ENCODE measurements at places on chromosomes 16 and 17.

GRCh38 chr17:52025236-52025635 lies 133.3 kb downstream of the CA10 start:
- DNase-seq, result peak; percentile 10

GRCh38 chr16:87802670-87803069 lies 36.9 kb upstream of the KLHDC4 start:
- DNase-seq, result no peak

DNA sequence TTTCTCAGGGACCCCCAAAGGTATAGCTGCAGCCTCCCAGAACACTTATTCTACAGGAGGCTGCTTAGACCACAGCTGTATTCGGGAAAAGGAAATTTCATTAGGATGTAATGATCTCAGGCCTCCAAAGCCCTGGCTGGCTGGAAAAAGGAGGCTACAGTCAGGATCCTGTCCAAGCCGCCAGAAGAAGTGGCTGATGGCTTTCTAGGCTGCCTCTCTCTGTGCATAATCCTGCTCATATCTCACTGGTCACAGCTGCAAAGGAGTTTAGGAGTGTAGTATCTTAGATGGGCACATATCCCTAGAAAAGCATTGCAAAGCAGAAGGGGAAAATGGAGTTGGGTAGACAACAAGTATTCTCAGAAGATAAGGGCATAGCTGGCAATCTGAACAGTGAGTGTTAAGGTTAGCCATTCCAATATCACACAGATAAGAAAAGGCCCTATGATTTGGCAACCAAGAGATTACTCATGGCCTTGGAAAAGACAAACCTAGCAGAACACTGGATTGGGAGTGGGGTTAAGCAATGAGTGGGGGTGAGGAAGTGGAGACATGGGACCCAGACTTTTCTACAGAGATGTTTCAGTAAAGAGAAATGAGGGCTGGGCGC lies 26.0 kb upstream of the PRKCA start:
- no peak for DNase-seq

DNA sequence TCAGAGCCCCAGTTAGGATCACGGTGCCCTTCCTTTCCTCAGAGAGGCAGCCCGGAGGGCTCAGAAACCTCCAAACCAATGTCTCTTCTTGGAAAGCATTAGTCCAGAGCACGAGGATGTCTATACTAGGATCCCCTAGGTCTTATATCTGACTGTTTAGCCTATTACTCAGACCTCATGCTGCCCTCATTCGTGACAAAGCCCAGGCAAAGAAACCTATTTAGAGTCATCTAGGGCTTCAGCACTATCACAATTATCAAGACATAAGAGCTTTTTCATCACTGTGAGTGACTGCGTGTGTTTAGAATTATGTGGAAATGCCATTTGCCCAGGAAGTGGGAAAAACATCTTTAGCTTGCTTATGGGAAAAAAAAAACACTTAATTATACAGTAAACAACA lies 159.8 kb upstream of the NOL11 start:
- peak; percentile 56 for DNase-seq

DNA sequence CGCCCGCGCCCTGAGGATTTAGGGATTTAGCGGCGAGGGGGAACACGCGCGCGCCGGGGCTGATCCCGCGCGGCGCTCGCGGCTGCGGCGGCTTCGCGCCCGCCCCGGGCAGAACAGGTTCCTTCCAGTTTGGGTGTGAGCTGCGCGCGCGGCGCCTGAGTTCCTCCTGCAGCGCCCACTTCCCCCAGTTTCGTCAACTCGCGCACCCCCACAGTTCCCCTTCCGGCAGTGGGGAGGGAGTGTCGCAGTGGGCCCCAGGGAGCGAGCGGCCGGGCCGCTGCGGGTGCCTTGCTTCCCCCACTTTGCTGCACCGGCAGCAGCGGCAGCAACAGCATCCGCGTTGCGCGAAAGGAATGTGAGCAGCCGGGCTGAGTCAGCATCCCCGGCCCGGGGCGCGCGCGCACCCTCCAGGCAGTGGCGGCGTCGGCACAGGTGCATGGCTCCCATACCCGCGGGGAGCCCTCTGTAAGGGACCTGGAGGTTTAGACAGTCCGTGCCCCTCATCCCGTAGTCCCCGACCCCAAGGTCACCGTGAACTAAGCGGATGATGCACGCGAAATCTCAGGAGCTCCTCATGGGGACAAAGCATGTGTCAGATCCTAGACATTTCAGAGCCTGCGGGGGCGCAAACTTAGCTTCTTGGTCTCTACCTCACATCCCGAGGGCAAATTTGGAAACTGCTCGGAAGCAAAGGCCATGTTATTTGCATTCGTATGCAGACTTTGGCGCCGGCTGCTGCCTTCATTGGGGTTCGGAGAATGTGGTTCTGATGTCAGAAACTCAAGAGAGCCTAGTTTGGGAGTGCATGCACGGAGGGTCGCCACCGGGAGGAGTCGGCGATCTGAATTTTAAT lies 767 bp downstream of the ARSG start:
- peak; percentile 95 for DNase-seq

GRCh38 chr17:41338961-41339485 lies 11.6 kb downstream of the KRT33A start:
- no peak for DNase-seq

DNA sequence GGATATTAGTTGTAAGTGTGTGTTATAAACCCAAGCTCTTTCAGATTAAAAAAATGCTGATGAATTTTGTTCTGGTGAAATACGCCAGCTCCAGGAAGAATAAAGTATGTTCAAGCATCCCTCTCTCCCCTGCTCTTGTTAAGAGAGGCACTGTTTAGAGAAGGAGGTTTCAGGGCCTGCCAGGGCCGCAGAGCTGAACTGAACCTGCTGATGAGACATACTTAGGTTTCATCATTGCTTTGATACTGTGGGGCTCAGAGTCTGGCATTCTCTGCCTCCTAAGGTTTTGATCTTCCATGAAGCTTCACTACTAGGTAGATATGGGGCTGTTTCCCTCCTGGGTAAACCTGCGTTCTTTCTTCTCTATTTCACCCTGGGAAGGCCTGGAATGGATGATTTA lies 175.3 kb upstream of the FAM20A start:
- DNase-seq, result no peak

DNA sequence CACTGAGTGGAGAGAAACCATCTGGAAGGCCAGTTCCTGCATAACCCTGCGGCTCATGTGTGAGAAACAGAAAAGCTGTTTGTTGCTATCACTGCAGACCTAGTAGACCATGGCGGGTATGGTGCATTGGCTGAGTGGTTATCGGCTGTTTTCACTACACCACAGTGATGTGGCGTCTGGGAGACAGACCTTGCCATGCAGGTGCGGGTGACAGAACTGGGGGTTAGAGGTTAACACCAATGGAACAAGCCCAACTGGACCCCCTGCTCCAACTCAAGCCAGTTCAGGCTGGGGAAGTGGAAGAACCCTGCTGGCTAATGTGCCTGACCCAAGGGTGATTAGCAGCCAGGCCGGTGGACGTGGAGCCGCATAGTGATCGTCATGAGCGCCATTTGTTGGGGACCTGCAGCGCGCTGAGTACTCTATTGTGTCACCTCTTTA lies 91.9 kb downstream of the IRF8 start:
- DNase-seq, result no peak

DNA sequence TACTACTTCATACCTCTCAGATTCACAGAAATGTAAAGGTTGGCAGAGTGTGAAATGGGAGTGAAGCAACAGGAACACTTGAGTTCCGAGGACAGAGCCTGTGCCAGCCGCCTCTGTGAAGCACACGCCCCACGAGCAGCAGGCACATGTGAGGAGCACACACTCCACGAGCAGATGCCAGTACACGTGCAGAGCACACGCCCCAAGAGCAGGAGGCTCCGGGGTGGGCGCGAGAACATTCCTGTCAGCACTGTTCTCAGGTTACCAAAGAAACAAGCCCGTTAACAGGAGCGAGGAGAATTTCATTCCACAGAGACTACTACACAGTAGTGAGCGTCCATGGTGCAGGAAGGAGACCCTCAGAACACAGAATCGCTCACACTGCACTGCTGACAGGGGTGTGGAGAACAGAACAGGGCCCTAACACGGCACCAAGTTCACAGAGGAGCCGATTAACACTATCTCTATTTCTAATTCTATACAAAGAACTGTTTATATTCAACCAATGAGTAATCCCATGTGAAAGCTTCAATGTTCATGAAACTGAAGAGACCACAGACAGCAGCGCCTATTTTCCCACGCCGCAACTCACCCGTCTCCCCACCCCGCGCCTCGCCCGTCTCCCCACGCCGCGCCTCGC lies 40.1 kb downstream of the KLHDC4 start:
- no peak for DNase-seq

- no peak for DNase-seq
Measured at GRCh38 chr16:85464383-85465305, 148.5 kb upstream of the GSE1 start.

DNA sequence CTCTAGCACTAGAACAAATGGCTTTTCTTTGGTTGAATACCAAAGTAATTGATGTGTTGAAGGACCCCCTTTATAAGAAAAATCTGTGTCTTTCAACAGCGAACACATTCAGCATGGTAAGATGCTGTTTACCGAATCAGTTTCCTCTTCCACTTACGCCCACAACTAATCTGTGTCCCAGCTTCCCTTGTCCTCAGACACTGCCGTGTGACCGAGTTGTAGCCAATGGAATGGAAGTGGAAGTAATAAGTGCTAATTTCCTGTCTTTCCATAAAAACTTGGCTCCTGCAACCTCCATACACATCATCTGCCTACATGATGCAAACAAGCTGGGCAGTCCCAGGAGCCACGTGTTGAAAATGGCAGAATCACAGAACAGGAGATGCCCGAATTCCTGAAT lies 10.4 kb downstream of the CDIPT start:
- peak; percentile 58 for DNase-seq

- no peak for DNase-seq
Measured at GRCh38 chr16:54633943-54634362, 296.7 kb upstream of the IRX5 start.

- no peak for DNase-seq
Measured at GRCh38 chr17:76558198-76559095, 18.6 kb downstream of the PRCD start.

DNA sequence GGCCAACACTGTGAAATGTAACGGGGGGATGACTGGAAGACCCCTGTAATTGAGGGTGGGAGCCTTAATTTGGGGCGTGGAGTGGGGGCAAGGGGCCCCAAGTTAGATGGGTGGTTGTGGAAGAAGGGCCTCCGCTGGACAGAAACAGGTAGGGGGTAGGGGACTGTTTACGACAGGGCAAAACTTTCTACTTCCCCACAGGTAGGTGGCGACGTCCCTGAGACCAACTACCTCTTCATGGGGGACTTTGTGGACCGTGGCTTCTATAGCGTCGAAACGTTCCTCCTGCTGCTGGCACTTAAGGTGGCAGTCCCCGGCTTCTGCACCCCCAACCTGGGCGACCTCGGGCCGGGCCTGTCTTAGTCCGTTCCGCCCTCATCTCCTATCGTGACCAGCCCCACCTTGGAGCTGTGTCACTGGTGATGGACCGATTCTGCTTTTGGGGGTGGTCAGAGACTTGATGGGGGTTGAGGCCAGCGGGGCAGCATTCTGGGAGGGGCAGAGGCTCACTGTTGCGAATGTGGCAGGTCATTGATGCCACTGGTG lies 6.8 kb downstream of the PPP4C start:
- no peak for DNase-seq

DNA sequence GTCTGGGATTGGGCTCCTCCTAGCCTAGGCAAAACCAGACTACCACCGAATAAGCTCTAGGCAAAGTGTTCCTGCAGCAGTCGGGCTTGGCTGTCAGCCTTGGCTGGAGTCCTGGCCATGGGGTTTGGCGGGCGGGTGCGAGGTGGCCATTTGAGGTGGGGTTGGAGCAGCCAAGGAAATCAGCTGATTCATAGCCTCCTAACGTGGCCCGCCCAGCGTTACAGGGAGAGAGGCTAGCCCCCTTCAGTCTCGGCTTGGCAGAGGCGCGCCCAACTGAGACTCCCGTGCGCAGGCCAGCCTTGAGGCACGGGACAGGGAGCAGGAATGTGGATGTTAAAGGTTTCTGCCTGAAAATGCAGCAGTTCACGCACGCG lies 1.9 kb downstream of the PMP22 start:
- DNase-seq, result peak; percentile 91

DNA sequence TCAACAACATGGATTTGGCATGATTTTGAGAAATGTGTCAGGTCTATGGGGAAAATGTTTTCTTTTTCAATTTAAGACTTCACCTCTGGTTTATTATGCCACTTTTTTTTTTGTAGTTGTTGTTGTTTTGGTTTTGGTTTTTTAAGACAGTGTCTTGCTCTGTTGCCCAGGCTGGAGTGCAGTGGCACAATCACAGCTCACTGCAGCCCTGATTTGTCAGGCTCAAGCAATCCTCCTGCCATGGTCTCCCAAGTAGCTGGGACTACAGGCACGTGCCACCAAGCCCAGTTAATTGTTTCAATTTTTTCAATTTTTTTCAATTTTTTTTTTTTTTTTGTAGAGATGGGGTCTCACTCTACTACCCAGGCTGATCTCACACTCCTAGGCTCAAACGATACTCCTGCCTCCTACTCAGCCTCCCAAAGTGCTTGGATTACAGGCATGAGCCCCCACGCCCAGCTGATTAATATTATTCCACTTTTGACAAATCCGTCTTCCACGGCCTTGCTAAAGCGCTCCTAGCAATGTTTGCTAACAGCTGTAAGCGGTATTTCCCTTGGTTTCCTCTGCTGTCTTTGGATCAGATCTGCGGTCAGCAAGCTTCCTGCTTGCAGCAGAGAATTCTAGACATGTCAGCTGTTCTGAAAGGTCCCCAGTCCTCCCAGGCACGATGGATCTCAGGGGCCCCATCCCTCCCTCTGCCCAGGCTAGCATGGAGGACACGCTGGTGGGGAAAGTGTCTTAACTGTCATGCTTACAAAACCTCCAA lies 7.0 kb upstream of the MILR1 start:
- DNase-seq, result peak; percentile 37

GRCh38 chr16:89261691-89262563 lies 44.4 kb downstream of the ZNF778 start:
- no peak for DNase-seq

GRCh38 chr16:86692426-86692825 lies 114.1 kb downstream of the FOXL1 start:
- no peak for DNase-seq

- DNase-seq, result peak; percentile 77
Measured at GRCh38 chr16:17476414-17477259, 5.9 kb upstream of the XYLT1 start.

DNA sequence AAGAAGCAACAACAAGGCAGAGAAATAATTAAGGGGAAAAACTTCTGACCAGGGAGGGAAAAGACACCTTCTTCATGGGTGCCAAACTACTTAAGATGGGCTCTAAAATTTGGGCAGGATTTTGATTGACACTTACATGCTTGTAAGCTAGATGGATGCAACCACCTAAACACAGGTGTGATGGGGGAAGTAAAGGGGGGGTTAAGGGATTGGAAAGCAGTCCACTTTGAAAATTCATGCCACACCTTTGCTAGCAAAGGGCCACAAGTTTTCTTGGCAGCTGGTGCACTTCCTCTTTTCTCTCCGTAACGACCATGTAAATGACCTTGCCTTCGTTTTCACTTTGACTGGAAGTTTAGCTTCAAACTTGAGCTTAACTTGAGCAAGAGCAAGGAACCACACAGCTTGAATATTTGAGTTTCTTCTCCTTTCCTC lies 14.3 kb upstream of the PRKAR1A start:
- DNase-seq, result no peak

GRCh38 chr16:24308200-24308599 lies 52.1 kb downstream of the CACNG3 start:
- no peak for DNase-seq

GRCh38 chr17:4186357-4186881 lies 43.4 kb downstream of the CYB5D2 start:
- DNase-seq, result no peak

GRCh38 chr17:81976332-81977210 lies 858 bp upstream of the ASPSCR1 start:
- DNase-seq, result no peak

- DNase-seq, result peak; percentile 76
Measured at GRCh38 chr17:41530062-41531048, 2.2 kb upstream of the KRT19 start.

- DNase-seq, result no peak
Measured at GRCh38 chr16:17258848-17259713, 211.7 kb downstream of the XYLT1 start.
